ENCODE measurements at places on chromosomes 3 and 15.

DNA sequence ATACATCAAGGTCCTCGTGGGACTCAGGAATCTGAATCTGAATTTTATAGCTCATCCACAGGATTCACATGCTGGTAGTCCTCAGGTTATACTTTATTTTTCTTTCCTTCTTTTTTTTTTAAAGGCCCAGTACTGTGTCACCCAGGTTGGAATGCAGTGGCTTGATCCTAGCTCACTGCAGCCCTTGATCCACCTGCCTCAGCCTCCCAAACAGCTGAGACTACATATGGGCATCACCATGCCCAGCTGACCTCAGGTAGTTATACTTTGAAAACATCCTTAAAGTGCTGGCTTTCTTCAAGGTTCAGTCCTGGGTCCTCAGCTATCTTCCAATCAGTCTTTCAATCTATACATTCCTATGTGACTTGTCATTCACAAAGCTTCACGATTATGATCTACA, 38.2 kb downstream of the SNX4 start:
- DNase-seq: no peak

DNA sequence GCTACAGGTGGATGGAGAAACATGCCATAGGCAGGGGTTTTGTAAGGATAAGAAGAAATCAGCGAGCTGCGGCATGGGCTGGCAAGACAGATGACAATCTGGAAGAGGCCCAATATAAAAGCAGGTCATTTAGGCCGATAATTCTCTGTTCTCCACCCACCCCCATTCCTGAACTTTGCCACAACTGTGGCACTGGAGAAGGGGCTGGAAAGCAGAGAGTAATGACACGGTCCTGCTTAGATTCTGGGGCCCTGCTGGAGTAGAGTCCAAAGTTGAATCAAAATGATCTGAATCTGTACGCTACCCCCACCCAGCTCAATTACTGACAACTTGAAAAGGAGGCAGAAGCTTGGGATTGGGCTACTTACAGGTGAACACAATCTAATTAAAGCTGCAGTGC, 18.4 kb upstream of the BUB1B start:
- DNase-seq: no peak

GRCh38 chr3:56291953-56292352, 176.3 kb downstream of the ERC2 start:
- no peak for DNase-seq

DNA sequence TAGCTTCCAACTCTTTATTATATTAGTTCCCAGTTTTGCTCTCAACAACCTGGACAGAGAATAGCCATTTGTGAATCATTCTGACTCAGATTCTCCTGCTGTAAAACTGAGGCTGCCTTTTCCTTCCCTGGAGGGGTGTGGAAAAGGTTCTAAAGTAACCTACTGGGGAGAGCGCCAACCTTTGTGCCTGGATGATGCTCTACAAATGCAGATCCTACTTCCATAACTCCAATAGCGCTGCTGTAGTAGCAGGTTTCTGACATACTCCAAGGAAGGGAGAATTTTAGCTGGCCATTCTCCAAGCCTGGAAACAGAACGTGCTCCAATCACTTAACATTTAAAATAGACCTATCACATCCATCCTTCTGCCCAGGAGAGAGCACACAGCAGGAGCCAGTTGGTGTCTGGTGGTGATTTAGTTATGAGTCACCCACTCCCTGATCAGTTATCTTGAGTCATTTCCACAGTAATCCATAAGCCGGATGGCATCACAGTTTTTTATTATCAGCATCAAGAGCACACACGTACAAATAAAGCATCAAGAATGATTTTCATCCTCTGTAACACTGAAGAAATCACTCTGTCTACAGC, 38.3 kb downstream of the MYH15 start:
- DNase-seq: no peak

DNA sequence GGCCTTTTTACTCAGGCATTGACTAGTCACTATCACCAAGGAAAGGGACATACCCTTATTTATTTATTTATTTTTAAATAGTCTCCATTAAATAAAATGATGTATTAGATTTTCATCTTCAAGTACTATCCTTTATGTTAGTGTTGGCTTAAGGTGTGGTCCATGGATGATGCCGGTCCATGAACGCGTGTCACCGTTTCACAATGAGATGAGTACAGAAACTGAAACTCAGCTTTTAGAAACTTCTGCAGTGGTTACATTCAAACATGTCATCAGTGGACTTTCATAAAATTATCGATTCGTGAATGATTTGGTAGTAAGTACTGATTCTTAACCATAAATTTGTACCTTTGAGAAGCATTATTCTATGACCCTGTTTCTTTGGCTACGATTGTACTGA, 166.6 kb downstream of the SATB1 start:
- DNase-seq: no peak

- DNase-seq: no peak
These were observed 35.4 kb downstream of the RNU5B-1 start for GRCh38 chr15:65339920-65340319.

- no peak for DNase-seq
These were observed 2.6 kb downstream of the GNAI2 start for GRCh38 chr3:50238549-50239026.
